NCI-H146 (cell line): ENCODE measurements at places on chromosomes 6 and 20.

DNA sequence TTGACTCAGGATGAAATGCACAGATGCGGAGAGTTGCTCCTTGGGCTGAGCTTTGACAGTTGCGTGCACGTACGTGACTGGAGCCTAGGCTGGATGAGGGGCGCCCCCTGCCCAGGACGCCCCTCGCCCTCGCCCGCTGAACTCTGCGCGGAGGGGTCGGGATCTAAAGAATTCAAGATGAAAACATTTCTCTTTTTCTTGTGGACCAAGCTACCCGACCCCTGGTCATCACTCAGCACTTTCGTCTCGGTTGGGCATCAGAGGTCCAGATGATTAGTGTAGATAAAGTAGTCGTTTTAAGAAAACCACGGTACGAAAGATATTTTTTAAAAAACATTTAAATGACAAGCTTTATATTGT is 700 bp downstream of the DTD1 start:
- DNase-seq: no peak

GRCh38 chr6:17865798-17866725 is 121.4 kb downstream of the KIF13A start:
- no peak for DNase-seq

DNA sequence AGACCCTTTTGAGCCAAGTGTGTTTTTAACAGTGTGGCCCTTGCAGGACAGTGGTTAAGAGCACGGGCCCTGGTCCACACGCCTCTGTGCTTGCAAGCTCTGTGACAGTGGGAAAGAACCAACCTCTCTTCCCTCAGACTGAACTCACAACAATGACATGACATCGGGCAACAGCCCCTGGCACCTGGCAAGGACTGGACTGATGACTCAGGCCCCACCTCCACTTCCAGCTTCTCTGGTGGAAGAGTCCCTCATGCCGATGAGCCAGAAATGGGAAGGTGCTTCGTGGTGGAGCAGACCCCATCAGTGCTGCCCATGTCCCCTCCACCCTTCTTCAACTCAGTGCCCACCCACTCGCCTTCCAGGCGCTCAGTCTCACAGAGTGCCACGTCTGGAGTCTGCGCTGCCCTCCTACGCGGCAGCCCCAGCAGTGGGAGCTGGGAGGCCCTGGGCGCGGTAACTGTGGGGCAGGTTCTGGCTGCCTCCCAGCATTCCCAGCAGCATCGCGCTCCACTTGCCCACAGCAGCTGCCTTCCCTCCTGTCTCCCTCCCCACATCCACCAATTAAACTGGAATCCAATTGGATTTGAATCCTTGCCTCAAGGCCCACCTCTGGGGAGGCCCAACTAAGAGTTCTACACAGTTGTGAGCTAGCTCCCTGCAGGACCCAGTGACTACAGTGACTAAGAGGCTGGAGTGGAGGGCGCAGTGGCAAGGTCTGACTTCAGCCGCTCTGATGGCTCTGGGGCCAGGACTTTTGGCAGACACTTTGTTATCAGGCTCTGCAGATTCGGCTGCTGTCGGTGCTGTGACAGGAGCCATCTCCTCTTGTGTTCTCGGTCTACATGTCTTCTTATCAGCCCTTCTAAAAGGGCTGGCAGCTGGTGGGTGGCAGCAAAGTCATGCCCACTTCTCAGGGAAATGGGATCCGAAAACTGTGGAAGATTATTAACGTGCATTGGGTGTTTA is 156.8 kb upstream of the MLN start:
- DNase-seq: no peak

DNA sequence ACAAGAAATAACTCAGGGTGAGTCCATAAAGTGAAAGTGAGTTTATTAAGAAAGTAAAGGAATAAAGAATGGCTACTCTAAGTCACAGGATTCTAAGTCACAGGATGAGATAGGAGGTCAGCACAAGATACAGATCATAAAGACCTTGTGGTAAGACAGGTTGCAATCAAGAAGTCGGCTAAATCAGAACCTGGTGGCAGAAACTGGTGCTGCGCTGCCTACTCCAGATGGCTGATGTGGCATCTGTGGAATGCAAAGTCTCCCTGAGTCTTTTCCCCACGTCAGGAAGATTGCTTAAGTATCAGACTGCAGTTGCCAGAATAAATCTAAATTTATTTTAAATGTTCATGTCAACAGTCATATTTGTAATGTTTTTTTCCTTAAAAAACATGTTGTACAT is 10.7 kb upstream of the KCNK15 start:
- no peak for DNase-seq

DNA sequence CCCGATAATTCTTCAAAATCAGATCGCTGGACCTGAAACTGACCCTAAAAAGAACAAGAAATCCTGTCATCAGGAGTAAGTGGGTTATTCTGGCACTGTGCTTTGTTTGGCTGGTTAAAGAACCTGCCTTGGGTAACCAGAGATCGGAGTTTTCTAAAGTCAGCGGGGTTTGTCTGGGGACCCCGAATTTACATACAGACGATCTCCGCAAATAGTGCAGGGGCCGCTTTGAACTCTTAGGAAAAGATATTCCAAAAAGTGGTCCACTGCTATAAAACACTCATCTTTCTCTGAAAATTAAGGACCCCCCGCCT is 33.0 kb upstream of the BTN3A2 start:
- DNase-seq: no peak

- DNase-seq: no peak
Observed at GRCh38 chr6:41548841-41549642, 2.9 kb downstream of the FOXP4 start.

GRCh38 chr20:48635791-48636267 is 192.0 kb downstream of the PREX1 start:
- DNase-seq: peak; percentile 54

GRCh38 chr6:30075790-30076732 is 492 bp upstream of the RNF39 start:
- no peak for DNase-seq
